ENCODE measurements at places on chromosomes 7 and 10.

- no peak for DNase-seq
Measured at GRCh38 chr7:75985518-75986146, 8.8 kb downstream of the TMEM120A start.

DNA sequence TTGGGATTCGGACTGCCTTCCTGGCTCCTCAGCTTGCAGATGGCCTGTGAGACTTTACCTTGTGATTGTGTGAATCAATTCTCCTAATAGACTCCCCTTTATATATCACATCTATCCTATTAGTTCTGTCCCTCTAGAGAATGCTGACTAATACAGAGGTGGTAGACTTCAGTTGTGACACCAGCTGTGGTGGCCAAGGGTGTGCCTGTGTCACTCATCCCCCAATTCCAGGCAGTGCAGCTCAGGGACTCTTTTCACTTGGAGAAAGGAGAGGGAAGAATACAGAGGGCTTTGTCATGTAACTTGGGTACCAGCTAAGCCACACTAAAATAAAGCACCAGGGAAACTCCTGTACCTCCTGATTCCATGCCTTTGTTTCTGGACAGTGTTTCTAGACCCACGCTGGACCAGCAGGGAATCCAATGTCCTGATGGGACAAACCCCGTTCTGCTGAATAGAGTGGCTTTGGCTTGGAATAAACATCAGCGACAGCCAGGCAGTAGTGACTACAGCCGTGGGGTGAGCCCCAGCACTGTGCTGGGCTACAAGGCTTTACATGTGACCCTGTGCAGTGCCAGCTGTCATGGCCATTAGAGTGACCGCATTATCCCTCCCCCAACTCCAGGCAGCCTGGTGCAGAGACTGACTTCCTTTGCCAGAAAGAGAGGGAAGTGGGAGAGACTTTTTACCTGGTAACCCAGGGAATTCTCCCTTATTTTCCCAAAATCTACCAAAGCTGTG lies 233.6 kb downstream of the ANK3 start:
- no peak for DNase-seq

DNA sequence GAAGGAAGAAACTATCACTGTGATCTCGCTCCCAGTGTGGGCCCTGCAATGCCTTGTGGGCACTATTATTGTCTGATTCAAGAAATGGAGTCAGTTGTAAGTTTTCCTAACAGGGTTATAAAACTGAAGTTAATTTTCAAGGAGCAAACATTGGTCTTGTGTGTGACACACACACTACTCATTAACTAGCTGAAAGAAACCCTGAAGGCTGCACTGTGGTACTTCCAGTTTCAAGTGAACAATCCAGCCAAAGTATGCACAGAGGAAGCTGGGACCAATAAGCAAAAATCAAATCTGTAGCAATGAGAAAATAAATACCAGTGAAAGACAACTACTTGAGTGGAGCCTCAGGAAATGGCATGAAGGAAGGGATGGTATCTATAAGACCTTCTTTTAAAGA lies 506.6 kb upstream of the POT1 start:
- no peak for DNase-seq

DNA sequence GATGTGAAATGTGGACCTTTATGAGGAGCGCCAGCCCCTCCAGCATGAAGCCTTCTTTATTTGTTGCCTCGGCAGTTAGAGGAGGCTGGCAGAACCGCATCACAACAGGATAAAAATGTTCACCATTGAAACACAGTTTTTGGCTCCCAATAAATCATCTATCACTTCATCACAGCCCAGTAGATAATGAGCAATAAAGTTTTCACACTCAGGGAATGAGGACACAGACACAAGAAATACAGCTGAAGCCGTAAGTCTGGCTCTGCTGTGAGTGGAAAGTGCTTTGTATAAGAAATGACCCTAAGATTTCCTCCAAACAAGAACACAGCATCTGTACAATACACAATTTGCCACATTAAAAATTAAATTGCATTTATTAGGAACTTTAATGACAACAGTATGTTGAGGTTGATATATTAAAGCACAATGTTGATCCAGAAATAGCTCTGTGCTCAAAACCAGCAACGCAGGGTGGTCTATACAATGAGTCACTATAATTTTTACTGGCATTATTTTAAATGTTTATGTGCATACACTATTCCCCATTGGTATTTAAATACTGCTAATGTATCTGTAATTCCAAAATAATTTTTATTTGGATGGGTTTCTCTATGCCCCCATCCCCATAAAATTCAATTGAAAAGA lies 301.8 kb upstream of the MGMT start:
- DNase-seq, result no peak

DNA sequence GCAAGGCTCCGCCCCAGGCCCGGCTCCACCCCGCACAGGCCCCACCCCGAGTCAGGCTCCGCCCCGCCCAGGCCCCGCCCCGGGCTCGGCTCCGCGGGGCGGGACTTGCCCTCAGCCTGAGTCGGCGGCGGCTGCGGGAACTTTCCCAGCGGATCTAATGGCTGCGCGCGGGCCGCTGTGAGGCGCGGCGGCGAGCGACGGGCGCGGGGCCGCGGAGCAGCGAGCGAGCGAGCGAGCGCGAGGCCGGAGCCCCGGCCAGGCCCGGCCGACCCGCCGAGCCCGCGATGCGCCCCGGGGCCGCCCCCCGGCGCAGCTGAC lies at the start of gene INPP5A:
Gene INPP5A, plus strand, starts transcription at position 104 of the 318 bp plus-strand sequence. CDS start 310 bp downstream, outside the sequence.
- no peak for DNase-seq

DNA sequence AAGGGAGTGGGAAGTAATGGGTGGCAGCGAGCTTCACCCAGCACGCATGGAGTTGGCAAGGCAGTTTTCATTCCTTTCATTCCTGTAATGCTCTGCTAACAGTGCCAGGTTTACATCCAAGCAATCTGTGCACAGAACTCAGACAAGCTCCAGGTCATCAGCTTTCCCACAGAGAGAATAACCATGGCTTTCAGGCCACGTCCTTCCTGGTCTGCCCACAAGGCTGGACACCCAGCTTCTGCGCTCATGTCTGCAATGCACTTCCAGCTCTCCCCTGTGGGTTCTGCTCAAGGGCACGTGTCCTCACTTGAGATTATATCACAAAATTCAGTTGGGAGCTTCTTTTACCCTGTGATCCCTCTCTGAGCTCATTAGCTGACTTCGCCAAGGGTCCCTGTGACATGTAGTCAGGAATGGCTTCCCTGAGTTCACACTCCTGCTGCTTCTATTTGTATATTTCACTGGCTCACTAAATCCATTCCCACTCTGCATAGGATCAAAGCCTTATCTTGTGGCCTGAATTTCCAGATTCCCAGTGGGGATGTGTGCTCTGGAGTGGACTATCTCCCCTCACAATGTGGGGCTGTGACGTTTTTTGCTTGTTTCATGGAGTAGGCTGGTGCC lies 18.6 kb downstream of the AKR1C2 start:
- DNase-seq, result no peak

DNA sequence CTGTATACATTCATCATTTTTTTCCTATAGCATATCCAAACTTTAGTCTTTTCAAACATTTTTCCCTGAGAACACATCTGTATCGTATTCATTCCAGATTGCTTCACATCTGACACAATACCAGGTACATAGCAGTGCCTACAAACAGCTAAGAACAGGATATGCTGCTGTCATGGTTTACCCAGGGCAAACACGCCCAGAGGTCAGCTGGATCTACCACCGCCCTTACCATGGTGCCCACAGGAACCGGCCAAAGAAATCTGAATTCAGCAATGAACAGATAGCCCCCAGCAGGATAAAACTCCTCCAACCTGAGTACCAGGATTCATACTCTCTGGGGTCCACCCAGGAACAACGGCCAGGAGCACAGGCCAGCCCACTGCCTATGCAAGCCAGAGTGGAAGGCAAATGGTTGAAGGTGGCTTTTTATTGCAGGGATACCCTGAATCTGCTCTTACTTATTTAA lies 43.0 kb downstream of the TNS3 start:
- DNase-seq, result no peak
